SK-MEL-5 (cell line): ENCODE measurements at places on chromosomes 3 and 15. TPM values are rescaled to one million over a fixed set of nuclear protein-coding genes. Genes with fewer than 3 reads are reported as not detected.

- no peak for DNase-seq
These were observed 132.3 kb downstream of the VPS8 start for GRCh38 chr3:184944241-184944640.

DNA sequence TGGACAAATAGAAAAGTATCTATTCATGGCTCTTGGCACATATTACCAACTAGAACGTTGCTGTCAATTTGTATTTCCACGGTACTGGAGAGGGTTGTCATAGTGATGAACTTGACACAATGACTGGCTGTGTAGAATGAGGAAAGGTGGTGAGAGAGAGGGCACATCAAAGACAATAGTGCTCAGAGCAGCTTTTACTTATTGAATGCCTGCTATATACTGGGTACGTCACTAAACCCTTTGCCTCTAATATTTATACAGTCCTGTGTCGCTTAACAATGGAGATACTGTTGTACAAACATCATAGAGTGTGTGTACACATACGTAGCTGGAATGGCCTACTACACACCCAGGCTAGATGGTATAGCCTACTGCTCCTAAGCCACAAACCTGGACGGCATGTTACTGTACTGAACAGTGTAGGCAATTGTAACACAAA lies 8.3 kb downstream of the TMPRSS7 start:
- DNase-seq = peak; percentile 99

DNA sequence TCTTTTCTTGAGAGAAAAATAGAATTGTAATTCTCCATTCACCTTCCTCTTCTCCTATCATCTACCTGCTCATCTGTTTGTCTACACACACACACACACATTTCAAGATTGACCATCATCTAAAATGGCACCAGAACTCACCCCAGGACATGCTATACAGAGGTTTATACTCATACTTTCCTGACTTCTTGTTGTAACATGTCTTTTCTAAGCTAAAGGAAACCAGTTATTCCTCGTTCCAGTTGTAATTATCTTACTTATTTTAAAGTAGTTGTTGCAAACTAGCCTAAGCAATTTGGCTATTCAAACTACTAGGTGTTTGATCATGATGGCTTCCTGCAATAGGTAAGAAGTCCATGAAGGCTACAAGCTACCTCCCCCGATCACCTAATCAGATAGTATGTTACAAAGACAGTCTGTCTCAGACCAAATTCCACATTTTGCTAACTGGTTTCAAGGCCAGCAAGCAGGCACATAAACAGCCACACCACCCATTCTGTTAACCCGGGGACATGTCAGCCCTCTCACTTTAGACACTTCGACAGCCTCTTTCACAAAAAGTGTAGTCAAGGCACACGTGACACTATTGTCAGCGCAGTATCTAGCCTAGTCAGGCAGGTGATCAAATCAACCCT lies 189.7 kb downstream of the SHQ1 start:
- DNase-seq = no peak

GRCh38 chr15:76866716-76867321 lies 38.3 kb downstream of the SCAPER start:
- DNase-seq = peak; percentile 61

TRPC1 gene
- total RNA-seq = 8.5 and 10.4 TPM in 2 replicates

RSRC1 gene
- total RNA-seq = 63.9 and 64.6 TPM in 2 replicates

GRCh38 chr15:74434263-74435136 lies 742 bp upstream of the SEMA7A start:
- DNase-seq = no peak
